ENCODE measurements at places on chromosomes 16 and 17. TPM values are rescaled to one million over a fixed set of nuclear protein-coding genes. Genes with fewer than 3 reads are reported as not detected.

CANT1 gene
- 21.4 TPM for total RNA-seq

PHF23 gene
- 29.1 TPM for total RNA-seq

GRCh38 chr17:72635034-72635635 is 457.4 kb downstream of the SLC39A11 start:
- no peak for DNase-seq

GRCh38 chr16:21239646-21240045 is 6.1 kb downstream of the ANKS4B start:
- no peak for DNase-seq

- no peak for DNase-seq
Observed at GRCh38 chr16:56198755-56199114, 7.4 kb downstream of the GNAO1 start.

- peak; percentile 26 for DNase-seq
Observed at GRCh38 chr17:30414486-30414885, 35.8 kb downstream of the CPD start.

GRCh38 chr17:7018331-7018964 is 4.4 kb upstream of the BCL6B start:
- DNase-seq, result no peak

GRCh38 chr17:42386777-42387657 is 1.2 kb downstream of the STAT3 start:
- DNase-seq, result peak; percentile 74

GRCh38 chr16:25729188-25729915 is 37.6 kb downstream of the HS3ST4 start:
- DNase-seq, result no peak

DNA sequence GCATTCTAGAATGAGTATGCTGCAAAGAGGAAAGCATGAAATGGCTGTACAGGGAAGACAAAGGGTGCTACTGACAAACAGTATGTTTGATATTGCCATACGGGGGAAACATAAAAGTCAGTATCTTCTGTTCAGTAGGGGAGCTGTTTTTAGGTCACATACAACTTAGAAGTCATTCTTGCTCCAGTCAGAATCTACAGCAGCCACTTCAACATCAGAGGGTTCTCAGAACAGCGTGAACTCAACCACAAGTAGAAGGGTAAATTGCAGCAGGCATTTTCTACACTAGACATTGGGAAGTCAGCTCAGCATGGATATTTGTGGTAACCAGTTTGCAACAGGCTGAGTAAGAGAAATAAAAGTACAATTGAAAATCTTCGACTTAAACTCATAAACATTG is 1241.8 kb upstream of the GOT2 start:
- no peak for DNase-seq

DNA sequence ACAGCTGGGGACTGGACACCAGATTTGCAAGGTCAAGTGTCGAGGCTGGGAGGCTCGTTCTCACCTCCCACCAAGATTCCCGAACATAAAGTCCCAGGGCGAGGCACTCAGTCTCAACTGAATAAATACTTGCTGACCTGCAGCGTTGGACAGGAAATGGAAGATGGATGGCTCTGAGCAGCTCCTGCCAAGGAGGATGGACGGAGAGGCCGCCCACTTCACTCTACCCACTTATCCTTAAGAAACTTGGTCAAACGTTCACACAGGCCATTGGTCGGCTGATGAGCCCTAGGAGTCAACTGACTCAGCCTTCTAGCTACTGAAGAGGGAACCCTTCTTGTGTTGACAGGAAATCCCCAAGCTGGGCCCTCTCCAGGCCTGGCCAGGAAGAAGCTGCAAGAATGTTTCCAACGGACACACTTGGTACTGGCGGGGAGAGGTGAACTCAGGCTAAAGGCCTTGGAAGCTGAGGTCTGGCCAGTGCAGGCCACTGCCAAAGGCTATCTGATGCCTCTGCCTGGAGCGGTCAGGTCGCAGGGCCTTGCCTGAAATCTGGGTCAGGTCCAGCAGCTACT is 50.0 kb downstream of the VAC14 start:
- peak; percentile 73 for DNase-seq

GRCh38 chr17:57391857-57392471 is 135.6 kb downstream of the MSI2 start:
- DNase-seq, result no peak

DNA sequence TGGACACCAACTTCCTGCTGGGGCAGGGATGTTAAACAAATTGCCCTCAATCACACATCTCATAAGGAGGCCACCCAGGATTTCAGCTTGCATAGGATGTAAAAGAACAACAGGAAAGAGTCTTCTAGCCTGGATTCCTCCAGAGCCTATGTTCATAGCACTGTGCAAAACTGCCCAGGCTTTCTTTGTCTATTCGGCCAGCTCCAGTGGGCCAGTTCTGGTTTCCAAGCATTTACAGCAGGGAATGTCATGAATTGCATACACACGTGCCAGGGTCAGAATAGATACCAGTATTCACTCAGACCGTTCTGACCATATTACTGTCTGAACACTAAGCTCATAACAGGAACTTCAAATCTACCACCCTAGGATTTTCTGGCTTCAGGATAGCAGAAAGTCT is 273.2 kb downstream of the CDH8 start:
- peak; percentile 11 for DNase-seq

- DNase-seq, result peak; percentile 70
Observed at GRCh38 chr17:42287305-42287976, 857 bp upstream of the STAT5A start.

- DNase-seq, result no peak
Observed at GRCh38 chr17:226108-227077, 44.9 kb upstream of the DOC2B start.

DNA sequence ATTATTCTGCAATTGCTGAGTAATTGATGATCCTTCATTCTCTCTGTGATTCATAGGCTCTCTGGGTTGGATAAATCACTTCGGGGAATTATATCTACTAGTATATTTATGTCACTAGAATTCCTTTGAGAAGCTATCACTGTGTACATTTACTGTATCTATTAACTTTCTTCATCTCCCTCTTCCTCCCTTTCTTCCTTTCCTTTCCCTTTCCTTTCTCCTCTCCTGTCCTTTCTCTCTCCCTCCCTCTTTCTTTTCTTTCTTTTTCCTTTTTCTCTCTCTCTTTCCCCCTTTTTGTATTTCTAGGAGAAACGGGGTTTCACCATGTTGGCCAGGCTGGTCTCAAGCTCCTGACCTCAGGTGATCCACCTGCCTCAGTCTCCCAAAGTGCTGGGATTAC is 711.8 kb downstream of the WWOX start:
- no peak for DNase-seq

GRCh38 chr16:3482659-3483241 is 12.5 kb downstream of the C16orf90 start:
- DNase-seq, result no peak

- no peak for DNase-seq
Observed at GRCh38 chr17:31431852-31432658, 40.6 kb downstream of the RAB11FIP4 start.

- DNase-seq, result no peak
Observed at GRCh38 chr16:77581706-77582105, 140.6 kb upstream of the NUDT7 start.

- DNase-seq, result no peak
Observed at GRCh38 chr17:51580869-51581268, 320.5 kb downstream of the UTP18 start.

DNA sequence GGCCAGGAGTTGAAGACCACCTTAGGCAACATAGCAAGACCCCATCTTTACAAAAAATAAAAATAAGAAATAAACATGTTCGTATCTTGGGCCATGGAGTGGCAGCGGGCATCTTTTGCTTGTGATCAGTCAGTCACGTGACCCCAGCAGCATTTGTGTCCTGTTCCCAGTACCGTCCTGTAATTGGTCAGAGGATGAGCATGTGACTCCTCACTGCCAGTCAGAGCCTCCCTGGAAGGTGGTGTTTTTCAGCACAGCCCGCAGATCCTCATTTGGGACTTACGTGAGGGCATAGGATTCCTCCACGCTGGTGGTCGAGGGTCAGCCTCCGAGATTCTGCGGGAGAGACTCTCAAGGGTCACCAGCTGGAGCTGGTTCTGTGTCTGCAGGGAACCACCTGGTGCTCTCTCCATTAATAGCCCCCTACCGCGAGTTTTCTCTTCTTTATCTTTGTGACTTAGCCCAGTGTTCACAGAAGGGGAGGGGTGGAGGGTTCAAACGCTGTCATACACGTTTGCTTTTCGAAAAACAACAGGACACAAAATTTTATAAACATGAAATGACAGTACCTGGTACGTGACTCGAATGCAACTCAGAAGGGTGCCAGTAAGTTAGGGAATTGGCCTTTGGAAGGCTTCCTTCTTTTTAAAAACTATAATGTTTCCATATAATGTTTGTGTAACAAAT is 17.2 kb downstream of the MRC2 start:
- DNase-seq, result no peak
